ENCODE measurements at places on chromosomes 16 and 17.

DNA sequence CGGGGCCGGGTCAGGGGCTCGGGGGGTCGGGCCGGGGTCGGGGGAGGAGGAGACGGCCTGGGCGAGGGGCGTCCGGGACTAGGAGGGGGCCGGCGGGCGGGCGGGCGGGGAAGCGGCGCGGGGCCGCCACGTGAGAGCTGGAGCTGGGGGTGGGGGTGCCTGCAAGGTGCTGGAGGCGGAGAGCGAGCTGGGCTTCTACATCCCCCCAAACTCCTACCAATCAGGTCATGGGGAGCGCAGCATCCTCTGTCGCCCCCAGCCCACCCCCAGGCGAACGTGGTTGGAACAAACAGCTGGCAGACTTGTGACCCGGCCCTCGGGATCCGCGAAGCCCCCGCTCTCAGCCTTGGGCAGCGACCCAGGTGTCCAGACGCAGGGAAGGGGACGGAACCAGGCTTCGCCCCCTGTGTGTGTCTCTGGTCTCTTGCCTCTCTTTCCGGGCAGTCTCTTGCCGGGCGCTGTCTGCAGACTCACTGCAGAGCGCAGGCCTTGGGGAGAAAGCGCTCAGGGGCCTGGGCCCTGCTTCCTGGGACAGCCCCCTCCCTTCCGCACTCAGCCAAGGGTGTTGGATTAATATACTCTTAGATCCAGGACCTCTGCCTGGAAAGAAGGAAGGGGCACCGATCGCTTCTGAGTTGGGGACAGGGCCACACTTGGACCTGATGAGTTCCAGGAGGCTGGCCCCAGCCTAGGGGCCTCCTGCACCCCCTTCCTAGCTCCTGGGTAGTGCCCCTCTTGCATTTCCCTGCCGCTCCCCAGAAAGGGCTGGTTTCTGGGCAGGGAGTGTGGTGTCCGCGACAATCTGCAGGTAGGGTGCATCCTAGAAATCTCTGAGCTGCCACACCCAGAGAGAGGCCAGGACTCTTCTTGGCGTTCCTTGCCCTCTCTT is 722 bp downstream of the RASL10B start:
- no peaks in the 10 kb centered on the region for H3K36me3 ChIP-seq
- H3K27me3 ChIP-seq = no peaks in the 10 kb centered on the region

DNA sequence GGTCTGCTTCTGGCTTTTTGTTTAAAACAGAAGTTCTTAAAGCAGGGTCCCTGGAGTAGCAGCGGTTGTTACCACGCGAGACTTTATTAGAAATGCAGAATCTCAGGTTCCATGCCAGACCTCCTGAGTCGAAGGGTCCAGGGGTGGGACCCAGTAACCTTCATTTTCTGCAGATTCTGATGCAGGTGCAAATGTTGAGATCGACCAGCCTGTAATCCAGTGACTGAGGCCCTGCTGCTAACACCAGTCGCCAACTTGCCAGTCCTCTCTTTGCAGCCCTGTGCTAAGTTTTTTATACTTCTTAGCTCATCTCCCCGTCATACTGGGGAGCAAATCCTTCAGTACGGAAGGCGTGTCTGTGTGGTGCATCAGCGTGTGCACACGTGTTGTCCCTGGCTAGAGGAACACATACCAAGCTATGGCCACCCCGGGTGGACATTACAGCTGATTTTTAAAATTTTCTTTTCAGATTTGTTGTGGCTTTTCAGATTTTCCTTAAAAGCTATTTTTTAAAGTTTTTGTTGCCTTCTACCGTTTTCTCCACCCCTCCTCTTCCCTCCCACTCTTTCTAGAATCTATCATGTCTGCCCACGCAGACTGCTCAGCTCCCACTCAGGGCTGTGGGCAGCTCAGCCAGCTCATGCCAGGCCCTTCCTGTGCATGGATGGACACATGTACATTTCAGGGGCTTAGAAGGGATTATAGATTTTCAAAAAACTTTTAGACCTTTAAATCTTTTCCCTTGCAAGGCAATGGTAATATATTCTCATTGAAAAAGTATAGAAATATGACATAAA is 57.7 kb downstream of the MEAK7 start:
- no peaks in the 10 kb centered on the region for H3K36me3 ChIP-seq
- no peak overlapping the region for H3K27ac ChIP-seq
- DNase-seq = no peak
- no peak overlapping the region for H3K4me3 ChIP-seq
- H3K27me3 ChIP-seq = no peaks in the 10 kb centered on the region
- H3K4me1 ChIP-seq = no peaks in the 10 kb centered on the region

- no peaks in the 10 kb centered on the region for H3K27me3 ChIP-seq
- no peaks in the 10 kb centered on the region for H3K36me3 ChIP-seq
- H3K4me1 ChIP-seq = no peaks in the 10 kb centered on the region
- no peak overlapping the region for H3K4me3 ChIP-seq
- no peak for DNase-seq
Measured at GRCh38 chr17:41456204-41456603, 11.0 kb downstream of the KRT32 start.

DNA sequence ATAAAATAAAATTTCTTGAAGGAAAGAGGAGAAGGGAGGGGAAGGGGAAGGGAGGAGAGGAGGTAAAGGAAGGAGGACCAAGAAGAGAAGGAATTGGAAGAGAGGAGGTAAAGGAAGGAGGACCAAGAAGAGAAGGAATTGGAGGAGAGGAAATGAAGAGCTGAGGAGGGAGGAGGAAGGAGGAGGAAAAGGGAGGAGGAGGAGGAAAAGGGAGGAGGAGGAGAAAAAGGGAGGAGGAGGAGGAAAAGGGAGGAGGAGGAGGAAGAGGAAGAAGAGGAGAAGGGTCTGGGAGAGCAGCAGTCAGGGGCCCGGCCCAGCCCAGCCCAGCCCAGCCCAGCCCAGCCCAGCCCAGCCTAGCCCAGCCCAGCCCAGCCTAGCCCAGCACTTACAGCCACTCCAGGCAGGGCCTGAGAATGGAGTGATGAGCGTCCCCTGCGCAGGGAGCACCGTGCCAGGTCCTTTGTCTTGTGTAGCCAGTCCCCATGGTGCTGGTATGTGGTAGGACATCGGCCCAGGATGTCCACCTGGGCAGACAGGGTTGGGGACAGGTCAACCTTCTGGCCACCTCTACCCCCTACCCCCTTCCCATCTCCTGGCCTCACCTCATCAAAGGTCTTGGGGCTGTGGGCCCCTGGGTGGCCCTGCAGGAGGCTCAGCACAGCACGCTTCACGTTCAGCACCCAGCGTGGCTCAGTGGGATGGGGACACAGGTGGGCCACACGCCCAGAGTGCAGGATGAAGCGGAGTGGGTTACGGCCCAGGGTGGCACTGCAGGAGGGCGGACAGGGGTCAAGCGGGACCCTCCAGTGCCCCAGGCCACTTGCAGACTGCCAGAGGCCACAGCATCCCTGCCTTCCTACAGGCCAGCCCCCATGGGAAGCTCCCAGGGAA is 70.9 kb downstream of the LITAF start:
- H3K36me3 ChIP-seq = no peaks in the 10 kb centered on the region
- DNase-seq = no peak
- no peaks in the 10 kb centered on the region for H3K4me1 ChIP-seq
- H3K27me3 ChIP-seq = no peaks in the 10 kb centered on the region
- H3K4me3 ChIP-seq = no peak overlapping the region

DNA sequence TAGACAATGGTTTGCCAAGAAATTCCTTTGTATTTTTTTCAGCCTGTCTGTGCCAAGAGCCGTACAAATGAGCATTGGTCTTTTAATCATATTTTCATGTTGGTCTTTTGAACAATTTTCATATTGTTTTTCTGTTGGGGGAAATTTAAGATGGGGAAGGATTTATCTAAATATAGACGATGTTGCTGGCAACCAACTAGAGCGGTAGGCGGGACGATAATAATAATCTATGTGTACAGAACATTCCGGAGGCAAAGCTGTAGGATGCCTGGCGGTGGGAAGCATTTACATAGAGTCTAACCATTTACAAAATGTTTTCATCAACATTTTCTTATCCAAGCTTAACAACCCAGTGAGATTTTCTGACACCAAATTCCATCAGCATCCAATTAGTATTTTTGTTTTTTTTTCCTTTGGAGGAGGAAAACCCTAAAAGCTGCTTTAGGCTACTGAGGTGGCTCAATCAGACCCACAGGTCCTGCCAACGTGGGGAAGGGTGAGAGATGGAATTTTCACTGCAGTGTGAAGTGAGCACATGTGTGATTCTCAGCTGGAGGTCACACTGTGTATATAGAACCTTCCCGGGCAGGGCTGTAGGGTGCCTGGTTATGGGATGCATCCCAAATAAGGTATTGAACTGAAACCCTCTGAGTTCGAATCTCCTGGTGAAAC is 11.7 kb upstream of the SEC14L1 start:
- DNase-seq = no peak
- H3K27ac ChIP-seq = no peak overlapping the region
- H3K4me1 ChIP-seq = peaks cover 23% of the 10 kb centered on the region
- no peaks in the 10 kb centered on the region for H3K27me3 ChIP-seq
- H3K36me3 ChIP-seq = no peaks in the 10 kb centered on the region
- peak overlapping the region; percentile 22 for H3K4me3 ChIP-seq

DNA sequence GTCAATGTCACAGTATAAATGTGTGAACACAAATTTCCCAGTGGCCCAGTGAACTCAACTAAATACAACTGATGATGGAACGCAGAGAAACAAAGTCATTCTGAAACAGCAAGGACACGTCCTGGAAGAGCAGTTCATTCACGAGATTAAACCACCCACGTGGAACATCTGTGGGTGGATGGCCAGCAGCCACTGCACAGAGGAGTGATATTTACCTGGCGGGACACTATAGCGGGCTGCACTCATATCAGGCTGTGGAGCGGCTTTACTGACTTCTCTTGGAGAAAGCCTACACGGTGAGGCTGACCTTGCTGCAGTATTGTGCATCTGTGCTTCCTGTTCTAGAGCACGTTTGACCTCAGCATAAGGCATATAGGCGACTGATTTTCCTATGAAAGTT is 87.3 kb downstream of the TTC19 start:
- DNase-seq = no peak
- no peak overlapping the region for H3K4me3 ChIP-seq
- H3K4me1 ChIP-seq = peaks cover 6% of the 10 kb centered on the region
- H3K27me3 ChIP-seq = no peaks in the 10 kb centered on the region

- H3K4me1 ChIP-seq = no peaks in the 10 kb centered on the region
- no peak overlapping the region for H3K27ac ChIP-seq
- no peak overlapping the region for H3K4me3 ChIP-seq
Measured at GRCh38 chr16:26120729-26121128, 429.0 kb downstream of the HS3ST4 start.
